ENCODE measurements at places on chromosomes 5 and 9. TPM values are rescaled to one million over a fixed set of nuclear protein-coding genes. Genes with fewer than 3 reads are reported as not detected.

The OMD gene
- total RNA-seq = 3.0 TPM

The HMCN2 gene
- 19.1 TPM for total RNA-seq

The AQP7 gene
- total RNA-seq = 21.0 TPM

The CBY3 gene
- total RNA-seq = not detected

The HMMR gene
- 7.4 TPM for total RNA-seq

The THBS4 gene
- 8.2 TPM for total RNA-seq

The KLF9 gene
- 26.7 TPM for total RNA-seq

The LVRN gene
- 2.8 TPM for total RNA-seq

The BSPRY gene
- total RNA-seq = 39.9 TPM

The SPINK6 gene
- not detected for total RNA-seq

The GPR151 gene
- not detected for total RNA-seq

The SGCD gene
- total RNA-seq = 1.0 TPM
